ENCODE measurements at places on chromosomes 11 and 22. TPM values are rescaled to one million over a fixed set of nuclear protein-coding genes. Genes with fewer than 3 reads are reported as not detected.

Gene ATG16L2
- total RNA-seq: 127 TPM

DNA sequence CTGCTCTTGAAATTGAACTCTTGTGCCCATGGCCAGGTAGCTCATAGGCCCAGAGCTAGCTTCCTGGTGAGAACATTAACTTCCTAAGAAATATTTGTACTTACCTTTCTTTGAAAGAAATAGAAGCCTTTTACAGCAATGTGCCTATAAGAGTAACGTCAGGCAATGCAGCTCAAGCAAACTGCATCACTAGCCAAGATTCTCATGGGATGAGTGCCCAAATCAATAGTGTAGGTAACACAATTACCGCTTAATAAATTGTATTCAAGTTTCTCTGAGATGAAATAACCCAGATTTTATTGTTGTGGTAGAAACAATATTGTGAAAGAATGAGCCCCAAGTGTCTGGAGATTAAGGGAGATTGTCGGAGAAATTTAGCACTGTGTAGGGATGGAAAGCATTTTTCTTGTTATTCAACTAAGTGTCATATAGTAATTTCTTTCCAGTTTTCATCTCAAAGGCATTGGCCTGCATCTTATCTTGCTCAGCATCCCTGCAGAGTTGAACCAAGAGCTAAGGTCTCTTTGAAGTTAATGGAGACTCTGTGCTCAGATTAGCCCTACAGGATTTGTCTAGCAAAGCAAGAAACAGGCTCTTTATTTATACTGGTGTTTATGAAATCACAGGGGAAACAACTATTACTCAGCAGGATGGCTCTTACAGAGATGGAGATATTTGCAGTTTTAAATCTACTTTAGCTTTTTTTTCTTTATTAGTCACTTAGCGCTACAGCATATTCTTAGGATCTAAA lies 321.0 kb upstream of the PDGFD start:
- no peak for DNase-seq

DNA sequence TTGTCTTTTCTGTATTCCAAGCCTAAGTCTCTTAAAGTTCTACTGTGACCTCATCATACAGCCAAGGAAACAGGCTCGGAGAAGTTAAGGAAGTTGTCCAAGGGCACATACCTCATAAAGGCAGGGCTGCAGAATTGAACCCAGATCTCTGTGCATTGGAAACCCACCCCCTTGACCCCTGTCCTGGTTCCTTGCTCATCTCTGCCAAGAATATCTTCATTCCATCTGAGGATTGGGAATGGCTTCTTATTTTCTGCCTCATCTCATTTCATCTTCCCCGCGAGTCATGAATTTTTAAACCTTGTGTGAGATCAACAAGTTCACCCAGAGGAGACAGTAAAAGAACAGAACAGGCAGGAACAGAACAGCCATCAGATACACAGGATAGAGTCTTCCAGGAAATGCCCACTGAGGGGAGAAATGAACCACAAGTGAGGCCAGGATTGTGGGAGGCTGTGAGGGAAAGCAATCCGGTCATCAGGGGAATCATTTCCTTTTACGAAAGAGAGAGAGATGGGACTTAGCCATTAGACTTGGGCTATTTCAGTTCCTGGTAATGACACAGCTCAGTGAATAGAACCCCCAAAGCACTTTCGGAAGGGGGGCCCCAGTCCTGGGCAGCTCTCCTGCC lies 34.4 kb upstream of the LRRC10B start:
- DNase-seq: no peak

Gene CHST1
- total RNA-seq: not detected

Gene EXPH5
- 4.0 TPM for total RNA-seq

Gene LMNTD2
- total RNA-seq: 8.3 TPM
